Calu3 (cell line): ENCODE measurements at places on chromosomes 5 and 9. TPM values are rescaled to one million over a fixed set of nuclear protein-coding genes. Genes with fewer than 3 reads are reported as not detected.

DNA sequence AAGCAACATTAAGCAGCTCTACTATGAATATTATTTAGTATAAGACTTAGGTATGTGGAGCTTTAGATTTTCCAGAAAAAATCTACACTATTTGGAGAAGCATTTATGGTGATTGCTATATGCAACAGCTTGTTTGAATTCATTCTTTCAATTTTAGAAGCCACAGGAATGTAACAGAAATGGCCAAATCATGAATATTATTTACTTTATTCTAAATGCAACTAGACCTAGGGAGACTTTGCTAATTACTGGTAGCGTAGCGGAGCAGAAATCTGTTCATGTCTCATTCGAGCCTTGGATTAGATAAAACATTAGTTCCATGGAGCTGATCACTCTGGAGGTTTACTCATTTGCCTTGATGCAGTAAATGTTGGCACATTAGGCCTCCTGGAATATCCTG is 290.2 kb downstream of the ZNF608 start:
- H3K27me3 ChIP-seq, result no peaks in the 10 kb centered on the region
- H3K4me1 ChIP-seq, result peaks cover 14% of the 10 kb centered on the region
- H3K36me3 ChIP-seq, result no peaks in the 10 kb centered on the region

The TTC23L gene
- 0.54 and 0.76 TPM in 2 replicates for total RNA-seq

DNA sequence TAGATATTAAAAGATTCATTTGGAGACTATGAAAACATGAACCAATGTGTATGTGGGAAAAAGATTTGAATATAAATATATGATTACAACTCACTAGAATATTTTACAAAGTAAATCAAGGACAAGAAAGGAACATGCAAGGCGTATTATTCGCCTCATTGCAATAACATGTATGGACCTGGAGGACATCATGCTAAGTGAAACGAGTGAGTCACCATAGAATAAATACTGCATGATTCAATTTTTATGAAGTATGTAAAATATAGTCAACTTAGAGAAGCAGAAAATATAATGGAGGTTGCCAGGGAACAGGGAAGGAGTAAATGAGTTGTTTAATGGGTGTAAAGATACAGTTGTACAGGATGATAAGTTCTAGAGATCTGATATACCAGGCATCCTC is 4.9 kb downstream of the TXNDC8 start:
- no peaks in the 10 kb centered on the region for H3K4me1 ChIP-seq
- H3K4me3 ChIP-seq, result no peak overlapping the region
- H3K36me3 ChIP-seq, result no peaks in the 10 kb centered on the region
- DNase-seq, result no peak

GRCh38 chr9:16668734-16669295 is 201.7 kb downstream of the BNC2 start:
- no peak overlapping the region for H3K4me3 ChIP-seq
- no peak for DNase-seq
- H3K36me3 ChIP-seq, result no peaks in the 10 kb centered on the region
- no peaks in the 10 kb centered on the region for H3K27me3 ChIP-seq

The GGTA1 gene
- total RNA-seq, result not detected in 2 replicates

GRCh38 chr5:13780081-13780480 is 164.4 kb downstream of the DNAH5 start:
- H3K4me3 ChIP-seq, result no peak overlapping the region
- H3K4me1 ChIP-seq, result no peaks in the 10 kb centered on the region
- H3K27me3 ChIP-seq, result no peaks in the 10 kb centered on the region
- no peaks in the 10 kb centered on the region for H3K36me3 ChIP-seq

- no peak for DNase-seq
- no peaks in the 10 kb centered on the region for H3K4me1 ChIP-seq
- no peaks in the 10 kb centered on the region for H3K36me3 ChIP-seq
- H3K27me3 ChIP-seq, result peaks cover 35% of the 10 kb centered on the region
- H3K27ac ChIP-seq, result no peak overlapping the region
- no peak overlapping the region for H3K4me3 ChIP-seq
Observed at GRCh38 chr9:133686642-133687575, 50.7 kb downstream of the DBH start.

The RHOBTB3 gene
- total RNA-seq, result 29.5 and 41.1 TPM in 2 replicates

GRCh38 chr5:135993335-135993879 is 35.4 kb upstream of the TGFBI start:
- H3K27ac ChIP-seq, result no peak overlapping the region
- H3K36me3 ChIP-seq, result no peaks in the 10 kb centered on the region
- H3K27me3 ChIP-seq, result no peaks in the 10 kb centered on the region
- H3K4me1 ChIP-seq, result peaks cover 18% of the 10 kb centered on the region

GRCh38 chr5:171657473-171657872 is 128.1 kb upstream of the SMIM23 start:
- no peak for DNase-seq

DNA sequence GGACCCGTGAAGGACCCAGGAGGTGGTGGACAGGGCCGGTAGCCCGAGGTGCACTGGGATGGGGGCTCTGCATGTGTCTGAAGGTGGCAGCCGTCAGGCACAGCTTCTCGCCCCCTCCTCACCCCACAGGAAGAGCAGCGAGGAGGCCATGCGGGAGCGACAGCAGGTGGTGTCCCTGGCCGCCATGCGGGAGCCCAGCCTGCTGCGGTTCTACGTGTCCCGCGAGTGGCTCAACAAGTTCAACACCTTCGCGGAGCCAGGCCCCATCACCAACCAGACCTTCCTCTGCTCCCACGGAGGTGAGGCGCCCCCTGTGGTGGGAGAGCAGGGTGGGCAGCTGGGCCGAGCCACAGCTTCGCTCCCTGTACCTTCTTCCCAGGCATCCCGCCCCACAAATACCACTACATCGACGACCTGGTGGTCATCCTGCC is 39.9 kb downstream of the USP20 start:
- no peaks in the 10 kb centered on the region for H3K27me3 ChIP-seq
- no peaks in the 10 kb centered on the region for H3K36me3 ChIP-seq
- H3K4me3 ChIP-seq, result no peak overlapping the region
- no peak overlapping the region for H3K27ac ChIP-seq
- H3K4me1 ChIP-seq, result no peaks in the 10 kb centered on the region
- no peak for DNase-seq

DNA sequence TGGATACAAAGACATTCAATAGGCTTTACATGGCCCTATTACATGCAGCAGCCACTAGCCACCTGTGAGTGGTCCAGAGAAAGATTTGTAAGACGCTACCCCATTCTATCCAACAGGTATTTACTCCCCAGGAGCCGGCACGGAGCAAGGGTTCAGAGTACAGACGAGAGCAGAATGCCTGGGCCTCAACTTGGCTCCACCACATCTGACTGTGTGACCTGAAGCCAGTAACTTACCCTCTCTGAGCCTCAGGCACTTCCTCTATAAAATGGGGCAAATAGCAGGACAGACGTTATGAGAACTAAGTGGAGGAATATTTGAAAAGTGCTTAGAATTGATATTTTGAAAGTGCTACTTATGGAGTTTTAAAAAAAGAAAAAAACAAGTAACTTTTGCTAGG is 100.0 kb downstream of the TLE1 start:
- no peaks in the 10 kb centered on the region for H3K27me3 ChIP-seq
- H3K4me3 ChIP-seq, result no peak overlapping the region
- no peak overlapping the region for H3K27ac ChIP-seq

- H3K4me3 ChIP-seq, result no peak overlapping the region
- H3K36me3 ChIP-seq, result no peaks in the 10 kb centered on the region
- peaks cover 15% of the 10 kb centered on the region for H3K4me1 ChIP-seq
- no peak overlapping the region for H3K27ac ChIP-seq
- H3K27me3 ChIP-seq, result peaks cover 17% of the 10 kb centered on the region
- no peak for DNase-seq
Observed at GRCh38 chr5:71892641-71893365, 173.7 kb downstream of the CARTPT start.

The CANX gene
- total RNA-seq, result 1,253 and 1,434 TPM in 2 replicates

The STK32A gene
- total RNA-seq, result 29.5 and 32.5 TPM in 2 replicates

DNA sequence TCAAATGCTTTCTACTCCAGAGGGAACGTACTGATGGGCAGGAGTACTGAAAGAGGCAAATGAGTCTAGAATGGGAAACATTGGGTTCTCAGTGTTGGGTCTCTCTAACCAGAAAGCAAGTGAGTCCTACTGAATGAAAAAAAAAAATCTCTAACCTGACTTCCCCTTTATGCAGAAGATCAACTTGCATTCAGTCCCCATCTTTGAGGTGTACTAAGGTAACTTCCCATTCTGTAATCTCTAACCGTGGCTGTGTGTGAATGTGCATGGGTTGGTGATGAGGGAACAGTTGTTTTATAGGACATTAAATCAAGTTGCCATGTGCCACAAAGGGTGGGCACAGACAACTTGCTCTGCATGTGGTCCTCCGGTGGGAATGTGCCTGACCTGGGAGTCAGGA is 264.6 kb upstream of the CLINT1 start:
- H3K4me3 ChIP-seq, result no peak overlapping the region
- H3K27ac ChIP-seq, result no peak overlapping the region
- H3K36me3 ChIP-seq, result no peaks in the 10 kb centered on the region
- no peaks in the 10 kb centered on the region for H3K4me1 ChIP-seq
- DNase-seq, result no peak

The IFNA17 gene
- not detected in 2 replicates for total RNA-seq

DNA sequence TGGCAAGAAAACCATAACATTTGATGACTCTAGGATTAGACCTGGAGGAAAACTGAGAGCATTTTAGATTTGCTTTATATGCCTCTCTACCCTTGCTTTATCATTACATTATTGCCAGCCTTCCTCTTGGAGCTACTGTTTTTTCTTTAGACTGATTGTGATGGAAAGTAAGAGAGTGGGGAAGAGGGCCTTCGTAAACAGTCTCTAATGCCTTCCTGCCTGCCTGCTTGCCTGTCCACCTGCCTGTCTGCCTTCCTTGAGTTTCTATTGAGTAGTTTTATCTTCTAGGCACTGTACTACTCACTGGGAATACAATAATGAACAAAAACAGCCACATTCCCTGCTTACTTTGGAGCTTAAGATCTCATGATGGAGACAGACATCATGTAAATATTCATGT is 189.3 kb downstream of the TRPM3 start:
- H3K4me3 ChIP-seq, result no peak overlapping the region
- DNase-seq, result no peak
- H3K27me3 ChIP-seq, result no peaks in the 10 kb centered on the region
- H3K4me1 ChIP-seq, result no peaks in the 10 kb centered on the region

DNA sequence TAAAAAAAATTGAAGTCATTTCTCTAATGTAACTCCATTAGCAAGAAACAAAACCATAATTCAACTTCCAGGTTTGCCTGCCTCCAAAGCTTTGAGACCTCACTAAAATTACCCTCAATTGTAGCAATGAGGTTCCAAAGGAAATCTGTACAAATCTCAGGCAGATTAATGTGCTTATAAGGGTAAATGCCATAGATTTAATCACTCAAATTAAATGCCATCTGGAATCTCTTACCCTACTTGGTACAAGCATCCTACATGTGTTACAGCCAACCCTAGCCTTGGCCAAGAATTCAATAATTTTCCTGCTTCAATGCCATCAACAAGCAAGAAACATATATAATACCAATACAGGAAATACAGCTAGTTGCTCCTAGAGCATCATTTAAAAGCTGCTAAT is 452.8 kb downstream of the RAB3C start:
- no peaks in the 10 kb centered on the region for H3K27me3 ChIP-seq
- peaks cover 7% of the 10 kb centered on the region for H3K36me3 ChIP-seq
- no peak overlapping the region for H3K4me3 ChIP-seq
- H3K27ac ChIP-seq, result peak overlapping the region; percentile 56
- H3K4me1 ChIP-seq, result peaks cover 17% of the 10 kb centered on the region

The SHOC1 gene
- not detected in 2 replicates for total RNA-seq

The SLC45A2 gene
- 0.59 TPM in 1 of 2 replicates, not detected in the other for total RNA-seq

- no peaks in the 10 kb centered on the region for H3K27me3 ChIP-seq
- peak; percentile 9 for DNase-seq
- peaks cover 16% of the 10 kb centered on the region for H3K4me1 ChIP-seq
- H3K27ac ChIP-seq, result peak overlapping the region; percentile 6
- H3K36me3 ChIP-seq, result no peaks in the 10 kb centered on the region
- no peak overlapping the region for H3K4me3 ChIP-seq
Observed at GRCh38 chr9:111148052-111149017, 110.1 kb upstream of the LPAR1 start.

- DNase-seq, result no peak
- no peaks in the 10 kb centered on the region for H3K27me3 ChIP-seq
- H3K27ac ChIP-seq, result no peak overlapping the region
- H3K4me3 ChIP-seq, result no peak overlapping the region
- H3K4me1 ChIP-seq, result no peaks in the 10 kb centered on the region
Observed at GRCh38 chr5:130624805-130625204, 540.3 kb downstream of the HINT1 start.

- H3K27ac ChIP-seq, result no peak overlapping the region
- H3K27me3 ChIP-seq, result no peaks in the 10 kb centered on the region
- H3K4me1 ChIP-seq, result peaks cover 17% of the 10 kb centered on the region
- no peak overlapping the region for H3K4me3 ChIP-seq
- DNase-seq, result no peak
Observed at GRCh38 chr9:132970324-132971062, 8.0 kb upstream of the GFI1B start.

GRCh38 chr5:157265714-157266285 is at the start of gene CYFIP2:
TSS of gene CYFIP2 (plus strand) at chr5:157266123. CDS start at chr5:157285362, 19,239 bp downstream.
- H3K27me3 ChIP-seq, result peaks cover 10% of the 10 kb centered on the region
- peaks cover 14% of the 10 kb centered on the region for H3K36me3 ChIP-seq
- peaks cover 15% of the 10 kb centered on the region for H3K4me1 ChIP-seq
- peak within 1 kb of the TSS; percentile 22 for H3K27ac ChIP-seq
- DNase-seq, result peak; percentile 74

The P4HA2 gene
- total RNA-seq, result 45.1 and 51.8 TPM in 2 replicates

DNA sequence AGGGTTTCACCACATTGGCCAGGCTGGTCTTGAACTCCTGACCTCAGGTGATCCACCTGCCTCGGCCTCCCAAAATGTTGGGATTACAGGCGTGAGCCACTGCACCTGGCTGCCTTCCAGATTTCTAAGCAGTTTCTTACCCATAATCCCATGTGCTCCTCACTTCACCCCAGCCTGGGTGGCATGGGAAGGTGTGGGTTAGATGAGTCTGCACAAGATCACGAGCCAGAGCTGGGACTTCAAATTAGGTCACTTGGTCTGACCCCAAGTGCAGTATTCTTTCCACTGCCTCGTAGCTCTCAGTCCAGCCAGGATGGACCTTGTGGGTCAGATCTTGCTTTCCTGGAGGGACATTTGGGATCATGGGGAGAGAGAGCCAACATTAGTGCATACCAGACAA is 37.5 kb upstream of the STRBP start:
- no peak overlapping the region for H3K4me3 ChIP-seq
- H3K27me3 ChIP-seq, result no peaks in the 10 kb centered on the region
- H3K27ac ChIP-seq, result no peak overlapping the region
- no peak for DNase-seq

GRCh38 chr9:73583576-73583975 is 431.9 kb downstream of the ANXA1 start:
- no peak for DNase-seq
- no peaks in the 10 kb centered on the region for H3K27me3 ChIP-seq
- no peak overlapping the region for H3K27ac ChIP-seq
- no peaks in the 10 kb centered on the region for H3K4me1 ChIP-seq
